ENCODE measurements at places on chromosomes 11 and 22.

DNA sequence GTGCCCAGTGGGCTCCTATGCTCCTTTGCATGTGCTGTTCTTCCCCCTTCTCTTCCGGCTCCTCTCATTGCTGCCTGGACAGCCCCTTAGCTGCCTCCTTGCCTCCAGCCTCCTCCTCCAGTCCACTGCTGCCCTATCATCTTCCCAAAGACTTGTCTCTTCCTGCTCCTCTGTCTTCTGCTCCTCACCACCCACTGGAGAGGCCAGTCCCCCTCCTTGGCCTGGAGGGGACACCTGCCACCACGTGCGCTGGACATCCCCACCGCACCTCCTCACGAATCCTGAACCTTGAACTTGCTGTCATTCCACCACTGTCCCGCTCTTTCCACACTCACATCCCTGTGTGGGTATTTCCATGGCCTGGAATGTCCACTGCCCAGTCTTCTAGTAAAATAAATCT, 49.8 kb downstream of the MICAL2 start:
- no peak for DNase-seq

GRCh38 chr11:62324731-62325556, 12.3 kb upstream of the ASRGL1 start:
- no peak for DNase-seq

- DNase-seq: no peak
These were observed 699 bp upstream of the SDF2L1 start for GRCh38 chr22:21641417-21641788.

DNA sequence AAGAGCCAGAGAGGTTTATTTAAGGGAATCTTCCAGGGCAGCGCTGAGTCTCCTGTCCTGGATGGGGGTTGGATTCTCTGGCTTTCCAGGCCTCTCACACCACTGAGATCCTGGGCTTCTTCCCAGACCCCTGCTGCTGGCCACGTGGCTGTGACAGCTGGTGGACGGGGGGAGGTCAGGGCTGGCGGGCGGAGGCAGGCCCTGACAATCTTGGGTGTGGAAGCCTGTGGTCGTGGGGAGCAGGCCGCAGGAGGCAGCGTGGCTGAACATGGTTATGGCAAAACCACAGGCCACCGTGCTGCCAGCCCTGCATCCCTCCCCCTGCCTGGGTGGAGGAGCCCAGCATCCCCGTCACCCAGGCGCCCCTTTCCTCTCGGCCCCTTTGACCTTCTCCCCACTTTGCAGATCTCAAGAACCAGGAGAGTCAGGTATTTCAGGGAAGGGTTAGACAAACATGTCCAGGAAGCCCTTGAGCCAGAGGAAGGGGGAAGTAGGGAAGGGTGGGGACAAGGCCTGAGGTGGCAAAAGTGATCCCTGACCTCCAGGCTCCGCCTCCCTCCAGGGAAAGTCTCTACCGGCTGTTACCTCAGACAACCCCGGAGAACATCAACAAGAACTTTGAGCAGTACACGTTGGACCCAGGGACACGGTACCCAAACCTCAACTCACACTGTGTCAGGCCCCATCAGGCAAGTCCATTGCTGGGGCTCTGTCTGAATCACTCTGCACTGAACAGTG, 111.8 kb downstream of the MICAL2 start:
- no peak for DNase-seq

DNA sequence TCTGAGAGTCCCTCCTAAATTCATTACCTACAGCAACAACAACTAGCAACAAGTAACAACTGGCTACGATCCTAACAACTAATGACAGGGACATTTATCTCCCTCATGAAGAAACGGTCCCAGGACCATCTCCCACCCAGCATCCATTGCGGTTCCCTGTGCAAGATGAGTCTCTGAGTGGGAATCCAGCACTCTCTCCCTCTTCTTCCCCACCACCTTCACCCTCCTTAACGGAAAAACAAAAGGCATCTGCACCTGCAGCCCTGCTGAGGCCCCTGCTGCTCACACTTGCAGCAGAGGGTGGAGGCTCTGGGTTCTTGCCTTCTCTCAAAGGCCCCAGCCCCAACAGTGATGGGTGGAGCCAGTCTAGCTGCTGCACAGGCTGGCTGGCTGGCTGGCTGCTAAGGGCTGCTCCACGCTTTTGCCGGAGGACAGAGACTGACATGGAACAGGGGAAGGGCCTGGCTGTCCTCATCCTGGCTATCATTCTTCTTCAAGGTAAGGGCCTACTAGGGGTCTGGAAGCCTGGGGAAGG, at the start of gene CD3G:
CD3G (plus strand) TSS at position 364 of the 535 bp plus-strand sequence; CDS start at position 444, 80 bp downstream.
- DNase-seq: no peak

DNA sequence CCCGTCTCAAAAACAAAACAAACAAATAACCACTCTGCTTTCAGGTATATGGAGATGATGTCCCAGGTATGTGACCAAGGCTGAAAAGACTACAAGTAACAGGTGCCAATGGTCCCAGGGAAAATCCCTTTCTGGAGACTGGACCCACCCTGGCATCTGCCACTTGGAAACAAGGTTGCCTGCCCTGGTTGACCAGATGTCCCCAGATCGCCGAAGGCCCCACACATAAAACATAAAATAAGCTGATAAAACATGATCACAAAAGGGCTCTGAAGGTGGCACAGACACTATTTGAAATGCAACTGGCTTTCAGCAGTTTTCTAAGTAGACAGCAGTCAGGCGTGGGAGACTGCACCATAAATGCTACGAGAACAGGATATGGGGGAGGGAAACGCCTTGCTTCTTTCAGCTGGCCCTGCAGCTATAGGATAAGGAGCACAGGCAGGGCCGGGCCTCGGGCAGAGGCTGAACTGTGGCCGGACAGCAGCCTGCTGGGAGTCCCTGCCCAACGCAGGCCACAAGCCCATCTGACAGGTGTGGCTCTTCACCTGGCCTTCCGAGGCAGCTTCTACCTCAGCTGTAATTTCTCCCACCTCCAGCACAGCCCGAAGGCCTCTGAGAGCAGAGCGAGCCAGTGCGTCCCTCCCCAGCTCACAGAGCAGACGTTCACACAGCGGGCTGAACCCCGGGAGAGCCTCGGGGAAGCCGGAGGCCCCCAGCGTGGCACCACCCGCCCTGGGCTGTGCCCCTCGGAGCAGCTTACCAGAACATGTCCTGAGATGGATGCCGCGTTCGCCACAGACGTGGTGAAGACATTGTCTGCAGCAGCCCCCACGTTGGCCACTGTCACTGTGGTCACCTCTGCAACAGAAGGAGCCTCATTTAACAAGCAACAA, 4.0 kb downstream of the DEAF1 start:
- DNase-seq: no peak

DNA sequence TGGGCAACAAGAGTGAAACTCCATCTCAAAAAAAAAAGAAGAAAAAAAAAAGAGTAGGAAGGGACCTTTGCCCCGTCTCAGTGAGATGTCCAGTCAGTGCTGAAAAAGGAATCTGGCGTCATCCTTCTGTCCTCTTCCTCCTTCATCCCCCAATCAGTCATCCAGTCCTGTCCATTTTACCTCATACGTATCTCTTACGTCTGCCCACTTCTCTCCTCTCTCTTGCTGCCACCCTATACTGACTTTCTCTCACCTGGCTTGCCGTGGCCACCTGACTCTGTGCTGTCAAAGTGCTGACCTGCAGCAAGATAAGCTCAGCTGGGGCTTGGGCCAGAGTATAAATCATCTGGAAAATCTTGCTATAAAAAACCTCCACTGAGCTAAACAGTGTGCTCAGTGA, 13.6 kb downstream of the SEPTIN3 start:
- no peak for DNase-seq

DNA sequence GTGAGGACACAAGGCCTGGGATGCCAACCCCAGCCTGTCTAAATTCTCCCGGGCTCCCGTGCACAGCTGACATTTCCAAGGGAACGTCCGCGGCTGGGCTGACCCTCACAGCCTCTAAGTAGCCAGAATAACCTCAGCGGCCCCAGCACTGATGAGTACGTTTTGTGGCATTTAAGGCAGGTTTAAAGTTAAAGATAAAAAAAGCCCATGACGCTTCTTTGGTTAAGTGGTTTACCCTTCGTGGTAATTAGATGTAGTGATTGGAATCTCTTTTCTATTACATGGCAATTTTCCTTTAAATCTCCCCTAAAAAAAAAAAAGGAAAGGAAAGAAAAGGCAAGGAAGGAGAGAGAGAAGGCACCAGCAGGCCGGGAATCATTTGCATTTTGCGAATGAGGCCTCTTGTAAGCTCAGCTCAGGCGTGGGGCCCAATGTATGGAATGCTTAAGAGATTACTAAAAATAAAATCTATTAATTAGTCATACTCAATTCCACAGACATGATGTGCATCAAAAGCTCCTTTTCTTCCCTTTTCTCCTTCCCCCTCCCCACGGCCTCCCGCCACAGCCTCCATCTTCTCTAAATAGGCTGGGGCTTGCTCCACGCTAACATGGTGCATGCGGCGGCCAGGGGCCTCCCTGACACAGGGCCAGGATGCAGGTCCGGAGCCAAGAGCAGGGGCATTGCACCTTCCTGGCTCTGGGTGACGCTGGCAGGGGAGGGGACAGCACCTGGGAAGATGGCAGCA, 44.1 kb downstream of the MACROD1 start:
- peak; percentile 52 for DNase-seq

GRCh38 chr22:29457730-29458129, 19.3 kb downstream of the RFPL1 start:
- no peak for DNase-seq

GRCh38 chr22:38069372-38070249, 12.4 kb downstream of the PICK1 start:
- DNase-seq: no peak

GRCh38 chr11:4672470-4672869, 25.2 kb downstream of the OR51E2 start:
- DNase-seq: no peak

DNA sequence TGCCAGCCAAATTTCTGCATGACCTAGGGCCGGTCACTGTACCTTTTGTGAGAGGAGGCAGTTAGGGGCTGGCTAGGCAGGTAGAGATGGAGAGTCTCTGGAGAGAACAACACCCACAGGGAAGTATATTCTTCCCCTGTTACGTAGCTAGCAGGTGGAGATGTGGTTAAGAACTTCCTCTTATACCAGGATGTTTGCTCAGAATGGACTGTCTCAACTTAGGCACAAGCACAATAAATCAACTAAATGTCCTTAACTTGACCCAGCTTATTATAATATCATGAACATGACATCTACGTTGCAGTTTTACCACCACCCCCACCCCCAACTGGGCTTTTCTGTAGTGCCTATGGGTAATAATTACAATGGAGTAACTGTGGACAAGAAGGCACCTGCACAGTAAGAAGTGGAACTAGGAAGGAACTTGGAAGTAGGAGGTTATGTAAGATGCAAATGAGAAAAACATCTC, 60.7 kb upstream of the MPEG1 start:
- DNase-seq: no peak

- no peak for DNase-seq
These were observed 43.6 kb downstream of the LRRC32 start for GRCh38 chr11:76626921-76627401.

DNA sequence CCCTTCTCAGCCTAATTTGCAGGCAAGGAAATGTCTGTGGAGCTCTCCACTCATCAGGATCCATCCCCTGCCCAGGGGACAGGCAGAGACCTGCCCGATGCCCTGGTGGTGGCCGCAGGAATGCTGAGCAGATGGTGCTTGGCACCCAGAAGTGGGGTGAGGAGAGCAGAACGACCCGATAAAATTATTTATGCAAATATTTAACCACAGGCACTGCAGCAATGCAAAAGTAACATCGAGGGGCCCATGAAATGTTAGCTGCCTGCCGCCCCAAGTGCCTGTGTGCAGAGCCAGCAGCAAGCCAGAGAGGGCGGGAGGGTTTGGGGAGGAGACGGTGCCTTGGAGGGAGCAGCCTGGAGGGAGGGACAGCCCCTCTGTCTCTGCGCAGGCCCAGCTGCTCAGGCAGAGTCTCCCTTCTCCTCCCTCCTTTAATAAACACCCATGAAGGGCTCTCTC, 205.5 kb downstream of the CTTN start:
- no peak for DNase-seq

- no peak for DNase-seq
These were observed 5.4 kb upstream of the IPO7 start for GRCh38 chr11:9379041-9379440.

DNA sequence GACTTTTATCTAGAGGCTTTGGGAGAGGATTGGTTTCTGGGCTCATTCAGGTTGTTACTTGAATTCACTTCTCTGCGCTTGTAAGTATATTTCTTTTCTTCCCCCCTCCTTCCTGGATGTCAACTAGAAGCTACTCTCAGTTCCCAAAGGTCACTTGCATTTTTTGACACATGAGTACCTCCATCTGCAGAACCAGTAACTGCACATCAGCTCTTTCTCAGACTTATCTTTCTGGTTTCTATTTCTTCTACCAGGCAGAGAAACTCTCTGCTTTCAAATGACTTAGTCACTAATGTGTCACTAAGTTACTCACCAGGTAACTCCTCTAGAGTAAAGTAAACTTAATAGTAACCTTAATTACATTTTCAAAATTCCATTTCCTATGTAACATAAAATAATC, 773.0 kb upstream of the LUZP2 start:
- DNase-seq: no peak

DNA sequence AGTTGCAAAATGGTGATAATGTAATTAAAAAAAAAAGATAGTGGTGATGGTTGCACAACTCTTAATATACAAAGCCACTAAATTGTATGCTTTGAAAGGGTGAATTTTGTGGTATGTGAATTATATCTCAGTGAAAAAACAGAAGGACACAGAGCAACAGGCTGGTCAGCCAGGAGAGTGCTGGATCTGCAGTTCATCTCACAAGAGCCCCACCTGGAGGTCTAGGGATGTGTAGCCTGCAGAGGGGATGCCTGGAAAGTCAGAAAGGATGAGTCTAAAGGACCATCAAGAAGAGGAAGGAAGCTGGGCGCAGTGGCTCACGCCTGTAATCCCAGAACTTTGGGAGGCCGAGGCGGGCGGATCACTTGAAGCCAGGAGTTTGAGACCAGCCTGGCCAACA, 9.0 kb downstream of the POLR3H start:
- no peak for DNase-seq

- no peak for DNase-seq
These were observed 49.6 kb upstream of the KIRREL3 start for GRCh38 chr11:127050186-127050585.

- DNase-seq: no peak
These were observed 9.1 kb downstream of the CDC42EP2 start for GRCh38 chr11:65323813-65324212.

DNA sequence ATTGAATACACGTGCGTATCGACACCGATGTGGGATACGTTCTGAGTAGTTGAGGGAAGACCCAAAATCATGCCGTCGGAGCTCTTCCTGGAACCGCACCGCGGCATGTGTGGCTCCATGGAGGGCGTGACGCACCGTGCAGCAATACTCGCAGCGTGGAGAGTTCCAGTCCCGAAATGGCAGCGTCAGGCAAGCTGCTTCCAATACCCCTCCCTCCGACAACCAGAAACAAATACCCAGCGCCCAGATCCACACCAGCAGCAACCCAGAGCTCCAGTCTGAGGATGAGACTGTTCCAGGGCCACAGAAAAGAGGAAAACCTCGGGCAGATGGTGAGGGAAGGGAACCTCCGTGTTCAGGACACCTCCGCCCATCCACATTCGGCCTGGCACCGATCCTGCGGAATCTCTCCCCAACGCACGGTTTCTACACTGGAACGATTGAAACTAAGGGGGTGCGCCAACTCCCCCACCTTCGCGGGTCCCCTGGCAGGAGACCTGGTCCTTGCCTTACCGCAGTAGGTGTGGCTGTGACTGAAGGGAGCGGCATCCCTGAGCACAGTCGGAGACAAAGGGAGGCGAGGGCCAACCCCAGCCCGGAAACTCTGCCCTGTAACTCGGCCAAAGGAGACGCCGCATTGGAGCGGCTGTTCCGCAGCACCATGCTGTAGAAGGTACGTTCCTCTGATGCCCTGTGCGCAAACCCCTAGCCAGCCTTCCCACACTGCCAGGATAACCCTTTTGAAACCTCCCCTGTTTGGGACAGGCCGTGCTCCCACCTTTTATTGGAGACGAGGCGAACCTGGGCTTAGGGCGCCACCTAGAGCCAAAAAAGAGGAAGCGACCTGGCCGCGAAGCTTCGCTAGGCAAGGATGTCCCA, 28.2 kb downstream of the DBX1 start:
- DNase-seq: no peak

Data from BJ (cell line).